ENCODE measurements at places on chromosomes 13 and 19.

GRCh38 chr19:46198756-46199155 lies 30.8 kb upstream of the IGFL1 start:
- no peak for DNase-seq

GRCh38 chr13:46571909-46572595 lies 19.1 kb downstream of the LRCH1 start:
- no peak for DNase-seq

DNA sequence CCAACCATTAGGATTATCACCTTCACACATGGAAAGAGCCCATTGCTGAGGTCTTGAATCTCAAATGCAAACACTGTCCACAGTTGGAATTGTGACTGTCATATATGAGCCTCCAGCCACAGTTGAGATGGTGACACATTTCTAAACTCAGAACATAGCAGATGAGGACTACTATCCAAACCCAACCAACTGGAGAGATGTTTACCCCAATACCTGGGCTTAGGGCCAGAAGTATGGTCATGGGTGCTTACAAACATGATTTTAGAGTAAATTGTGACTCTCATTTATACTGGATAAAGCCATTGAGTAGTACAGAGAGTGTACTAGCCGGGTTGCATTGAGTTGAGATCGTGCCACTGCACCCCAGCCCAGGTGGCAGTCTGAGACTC lies 14.0 kb upstream of the ZNF681 start:
- no peak for DNase-seq

GRCh38 chr19:49872245-49873128 lies 4.7 kb downstream of the AKT1S1 start:
- no peak for DNase-seq

- DNase-seq = no peak
These were observed 9.5 kb downstream of the ACTMAP start for GRCh38 chr19:40740747-40741146.

GRCh38 chr13:29125191-29125933 lies 305.2 kb downstream of the MTUS2 start:
- DNase-seq = no peak

GRCh38 chr13:98490866-98491265 lies 86.0 kb downstream of the STK24 start:
- no peak for DNase-seq

DNA sequence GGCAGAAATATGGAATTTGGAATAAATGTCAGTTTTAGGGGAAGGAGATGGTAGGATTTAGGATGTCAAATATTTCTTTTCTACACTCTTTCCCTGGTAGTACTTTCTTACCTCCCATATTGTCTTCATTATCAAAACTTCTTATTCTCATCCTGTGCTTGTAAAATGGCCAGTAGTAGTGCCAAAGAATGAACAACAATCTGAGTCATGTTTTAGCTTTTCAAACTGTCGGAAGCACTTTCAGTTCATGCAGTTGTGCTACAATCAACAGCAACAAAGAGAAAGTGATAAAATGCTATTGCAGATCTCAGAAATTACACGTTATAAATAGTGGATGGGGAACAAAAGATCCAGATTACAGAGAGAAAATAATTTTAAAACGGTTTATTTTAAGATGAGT lies 193.7 kb upstream of the RXFP2 start:
- DNase-seq = no peak

- no peak for DNase-seq
These were observed 165.0 kb downstream of the FGF14 start for GRCh38 chr13:102236830-102237229.

DNA sequence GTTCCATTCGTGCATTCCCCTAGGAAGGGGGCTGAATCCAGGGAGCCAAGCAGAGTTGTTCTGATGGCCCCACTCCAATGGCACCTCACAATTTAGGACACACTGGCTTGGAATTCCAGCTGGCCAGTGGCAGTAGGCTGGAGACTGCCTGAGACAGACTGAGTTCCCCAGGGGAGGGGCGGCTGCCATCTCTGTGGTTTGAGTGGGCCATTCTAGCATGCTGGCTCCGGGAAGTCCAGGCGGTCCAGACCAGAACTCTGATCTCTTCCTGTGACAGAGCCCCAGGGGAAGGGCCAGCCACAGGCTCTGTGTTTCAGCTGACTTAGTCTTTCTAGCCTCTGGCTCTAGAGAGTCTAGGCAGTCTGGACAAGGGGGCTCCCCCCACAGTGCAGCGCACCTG lies 29.5 kb upstream of the SLC7A1 start:
- DNase-seq = no peak

DNA sequence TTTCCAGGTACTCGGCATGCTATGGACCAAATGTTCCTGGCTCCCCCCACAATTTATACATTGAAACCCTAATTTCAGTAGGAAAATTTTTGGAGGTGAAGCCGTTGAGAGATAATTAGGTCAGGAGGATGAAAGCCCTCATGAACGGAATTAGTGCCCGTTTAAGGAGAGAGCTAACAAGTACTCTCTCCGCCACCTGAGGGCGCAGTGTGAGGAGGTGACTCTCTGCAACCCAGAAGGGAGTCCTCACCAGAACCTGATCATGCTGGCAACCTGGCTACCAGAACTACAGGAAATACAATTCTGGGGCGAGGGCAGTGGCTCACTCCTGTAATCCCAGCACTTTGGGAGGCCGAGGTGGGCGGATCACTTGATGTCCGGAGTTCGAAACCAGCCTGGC lies 397.8 kb downstream of the SLITRK5 start:
- no peak for DNase-seq

DNA sequence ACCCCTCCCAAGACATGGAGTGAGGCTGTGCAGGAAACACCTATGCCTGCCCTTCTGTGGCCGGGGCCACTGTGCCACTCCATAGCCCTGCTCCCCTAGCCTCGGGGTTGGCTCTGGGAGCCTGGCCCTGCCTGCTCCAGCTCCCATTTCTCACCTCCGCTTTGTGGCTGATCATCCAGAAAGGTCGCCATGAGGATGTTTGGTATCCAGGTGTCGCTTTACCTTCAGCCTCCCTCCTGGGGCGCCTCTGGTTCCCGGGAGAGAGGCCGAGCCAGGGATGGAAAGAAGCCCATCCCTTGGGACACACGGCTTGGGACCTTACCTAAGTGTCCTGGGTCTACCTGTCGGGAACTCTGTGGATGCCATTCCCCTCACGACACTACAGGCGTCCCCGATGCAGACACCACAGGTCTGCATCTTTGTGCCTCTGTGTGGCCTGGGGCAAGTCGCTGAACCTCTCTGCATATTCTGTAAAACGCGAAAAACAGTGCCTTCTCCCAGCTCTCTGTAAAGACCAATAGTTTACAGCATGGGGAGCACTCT lies 3.4 kb upstream of the MCF2L start:
- DNase-seq = no peak

- no peak for DNase-seq
These were observed 2.0 kb upstream of the TMEM221 start for GRCh38 chr19:17450264-17451075.

DNA sequence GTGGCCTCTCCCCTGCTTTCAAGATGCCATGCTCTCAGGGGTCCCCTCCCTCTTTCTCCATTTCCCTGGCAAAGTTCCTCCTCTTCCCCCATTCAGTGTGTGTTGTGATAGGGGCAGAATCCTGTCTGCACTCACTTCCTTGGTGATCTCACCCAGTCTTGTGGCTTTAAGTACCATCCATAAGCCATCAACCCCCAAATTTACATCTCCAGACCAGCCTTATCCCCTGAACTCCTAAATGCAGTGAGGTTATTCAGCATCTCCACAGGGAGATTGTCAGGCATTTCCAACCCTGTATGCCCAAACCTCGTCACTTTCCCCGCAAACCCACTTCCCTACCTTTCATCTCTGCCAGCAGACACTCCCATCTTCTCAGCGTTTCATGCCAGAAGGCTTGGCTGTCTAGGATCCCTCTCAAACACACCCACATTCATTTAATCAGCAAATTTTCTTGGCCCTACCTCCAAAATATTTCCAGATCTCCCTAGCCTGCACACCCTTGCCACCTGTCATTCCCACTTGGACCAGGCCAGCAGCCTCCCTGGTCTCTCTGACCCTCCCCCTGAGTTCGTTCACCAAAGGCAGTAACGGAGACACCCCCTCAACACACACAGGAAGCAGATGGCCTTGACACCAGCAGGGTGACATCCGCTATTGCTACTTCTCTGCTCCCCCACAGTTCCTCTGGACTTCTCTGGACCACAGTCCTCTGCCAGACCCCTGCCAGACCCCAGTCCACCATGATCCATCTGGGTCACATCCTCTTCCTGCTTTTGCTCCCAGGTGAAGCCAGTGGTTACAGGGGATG lies at the start of gene HCST:
HCST (plus strand) TSS at position 676 of the 808 bp plus-strand sequence; CDS start at position 741, 65 bp downstream.
- DNase-seq = peak; percentile 46

GRCh38 chr13:56528040-56528790 lies 612.5 kb upstream of the PRR20A start:
- DNase-seq = no peak

DNA sequence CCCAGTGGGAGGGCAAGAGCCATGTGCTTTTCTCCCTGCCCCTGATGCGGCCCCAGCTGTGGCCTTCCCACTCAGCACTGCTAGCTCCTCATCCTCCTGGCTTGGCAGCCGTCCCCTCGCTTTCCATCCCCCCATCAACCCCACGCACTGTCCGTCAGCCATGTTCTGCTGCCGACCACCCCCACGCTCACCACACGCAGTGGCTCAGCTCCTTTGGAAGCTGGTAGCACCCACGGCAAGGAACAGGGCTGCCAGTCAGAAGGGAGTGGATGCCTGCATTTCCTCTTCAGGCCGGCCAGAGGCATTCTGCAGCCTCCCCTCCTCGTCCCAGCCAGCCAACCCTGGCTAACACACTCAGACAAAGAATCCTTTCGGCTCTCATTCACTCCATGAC lies 6.3 kb downstream of the CALM3 start:
- no peak for DNase-seq

GRCh38 chr19:31416548-31416947 lies 67.3 kb upstream of the TSHZ3 start:
- no peak for DNase-seq

DNA sequence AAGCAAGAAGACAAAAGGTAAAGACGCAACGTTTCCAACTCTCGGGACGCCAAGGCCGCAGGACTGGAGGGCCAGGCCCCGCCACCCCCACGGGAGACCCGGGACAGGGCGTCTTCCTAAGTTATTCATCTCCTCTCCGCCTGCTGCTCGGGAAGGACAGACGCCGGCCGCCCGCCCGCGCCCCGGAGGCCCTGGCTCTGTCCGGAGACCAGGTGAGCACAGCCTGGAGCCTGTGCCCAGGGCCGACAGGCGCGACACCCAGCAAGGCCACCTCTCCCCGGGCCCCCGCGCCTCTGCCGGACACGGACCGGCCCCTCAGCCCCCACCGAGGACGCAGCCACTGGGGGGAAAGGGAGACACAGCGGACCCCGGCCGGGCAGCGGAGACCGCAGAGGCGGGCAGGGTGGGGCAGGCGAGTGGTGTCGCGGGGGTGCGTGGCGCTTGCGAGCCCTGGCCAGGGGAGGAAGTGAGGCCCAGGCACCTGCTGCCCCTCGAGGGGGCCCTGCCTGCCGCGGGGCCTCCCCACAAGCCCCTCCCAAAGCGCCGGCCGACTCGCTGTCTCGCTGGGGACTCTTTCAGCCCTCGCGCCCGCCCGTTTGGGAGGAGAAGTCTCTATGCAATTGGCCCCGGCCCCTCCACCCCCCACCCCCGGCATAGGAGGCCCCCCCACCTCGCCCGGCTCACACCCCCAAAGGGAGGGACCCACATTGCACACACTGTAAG lies 17.2 kb downstream of the SMIM24 start:
- no peak for DNase-seq

GRCh38 chr13:107144432-107144831 lies 576.5 kb upstream of the ARGLU1 start:
- no peak for DNase-seq

DNA sequence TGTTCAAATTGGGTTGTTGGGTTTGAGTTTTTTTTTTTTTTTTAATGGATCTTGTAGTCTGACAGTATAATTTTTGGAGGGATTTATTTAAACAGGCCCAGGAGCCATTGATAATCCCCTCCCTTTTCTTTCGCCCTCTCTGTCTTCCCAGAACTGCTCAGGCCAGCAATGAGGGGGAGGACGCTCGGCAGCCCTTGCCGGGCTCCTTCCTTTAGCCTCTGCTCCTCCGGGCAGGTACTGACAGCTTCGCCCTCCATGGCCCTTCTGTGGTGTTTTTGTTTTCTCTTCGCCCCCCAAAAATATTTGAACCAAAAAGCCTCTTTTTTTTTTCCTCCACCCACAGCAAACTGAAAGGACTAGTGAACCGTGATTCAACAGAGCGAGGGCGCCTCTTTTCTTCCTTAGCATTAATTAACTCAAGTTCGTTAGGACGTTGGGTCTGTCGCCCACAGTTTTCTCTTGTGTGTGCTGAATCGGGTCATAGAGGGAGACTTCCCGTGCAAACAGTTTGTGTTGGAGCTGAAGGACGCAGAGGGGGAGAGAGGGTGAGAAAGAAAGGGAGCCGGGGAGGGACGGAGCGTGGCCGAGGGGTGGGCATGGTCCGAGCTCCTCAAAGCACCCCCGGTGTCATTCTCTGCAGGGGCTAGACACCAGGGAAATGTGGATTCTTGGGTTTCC lies 21.5 kb downstream of the NFIX start:
- no peak for DNase-seq

DNA sequence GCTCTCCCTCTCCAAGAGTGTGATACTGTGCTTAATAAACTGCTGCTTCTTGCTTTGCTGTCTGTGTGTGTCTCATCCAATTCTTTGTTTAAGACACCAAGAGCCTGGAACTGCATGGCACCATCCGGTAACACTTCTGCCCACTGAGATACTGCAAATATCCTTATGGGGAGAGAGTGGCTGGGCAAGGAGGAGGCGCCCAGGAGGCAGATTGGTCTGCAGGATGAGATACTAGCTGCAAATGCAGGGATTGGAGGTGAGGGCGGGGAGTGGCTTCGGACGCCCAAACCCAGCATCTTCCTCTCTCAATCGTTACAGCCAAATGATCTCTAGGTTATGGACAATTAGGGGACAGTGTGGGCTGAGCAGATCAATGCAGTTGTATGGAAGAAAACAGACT lies 1.7 kb upstream of the SIGLEC7 start:
- DNase-seq = no peak

DNA sequence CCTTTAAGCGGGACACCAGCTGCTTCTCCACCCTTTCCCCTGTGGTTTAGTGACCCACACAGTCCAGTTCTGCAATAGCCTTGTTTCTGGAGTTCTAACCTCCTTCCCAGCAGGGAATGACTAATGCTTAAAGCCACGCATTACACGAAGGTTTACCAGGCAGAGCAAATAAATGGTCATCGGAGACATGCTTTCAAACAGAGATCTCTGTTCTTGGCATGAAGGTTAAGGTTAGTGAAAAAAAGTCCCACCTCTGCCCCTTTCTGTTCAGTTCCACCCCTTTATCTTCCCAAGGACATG lies 25.3 kb upstream of the MEDAG start:
- no peak for DNase-seq

DNA sequence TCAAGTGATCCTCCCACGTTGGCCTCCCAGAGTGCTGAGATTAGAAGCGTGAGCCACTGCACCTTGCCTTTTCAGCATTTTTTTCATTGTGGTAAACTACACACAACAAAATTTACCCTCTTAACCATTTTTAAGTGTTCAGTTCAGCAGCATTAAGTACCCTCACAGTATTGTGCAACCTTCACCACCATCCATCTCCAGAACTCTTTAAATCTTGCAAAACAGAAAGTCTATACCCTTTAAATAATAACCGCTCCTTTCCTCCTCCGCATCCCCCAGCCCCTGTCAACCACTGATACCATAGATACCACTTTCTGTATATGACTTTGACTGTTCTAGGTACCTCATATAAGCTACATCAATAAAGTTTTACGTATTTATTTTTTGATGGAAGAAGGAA lies 20.8 kb upstream of the CASP14 start:
- no peak for DNase-seq
